Neural crest cell (in vitro differentiated cells): ENCODE measurements at places on chromosomes 2 and 18.

DNA sequence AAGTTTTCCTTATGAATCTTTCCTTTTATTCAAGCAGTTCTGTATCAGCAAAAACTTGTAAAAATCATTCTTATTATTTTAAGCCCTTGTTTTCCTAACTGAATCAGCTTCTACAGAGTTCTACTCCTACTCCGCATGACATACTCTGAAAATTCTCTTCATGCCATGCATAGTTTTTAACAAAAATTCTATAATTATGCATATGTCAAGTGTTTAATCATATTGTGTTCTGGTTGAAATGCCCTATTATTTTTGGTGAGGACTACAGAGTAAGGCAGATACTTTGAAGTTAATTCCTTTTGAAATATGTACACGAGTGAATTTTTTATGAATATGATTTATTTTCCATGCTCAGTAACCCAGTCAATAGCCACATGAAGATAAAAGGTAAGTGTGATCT, 28.8 kb downstream of the ANKRD30B start:
- no peak for DNase-seq

DNA sequence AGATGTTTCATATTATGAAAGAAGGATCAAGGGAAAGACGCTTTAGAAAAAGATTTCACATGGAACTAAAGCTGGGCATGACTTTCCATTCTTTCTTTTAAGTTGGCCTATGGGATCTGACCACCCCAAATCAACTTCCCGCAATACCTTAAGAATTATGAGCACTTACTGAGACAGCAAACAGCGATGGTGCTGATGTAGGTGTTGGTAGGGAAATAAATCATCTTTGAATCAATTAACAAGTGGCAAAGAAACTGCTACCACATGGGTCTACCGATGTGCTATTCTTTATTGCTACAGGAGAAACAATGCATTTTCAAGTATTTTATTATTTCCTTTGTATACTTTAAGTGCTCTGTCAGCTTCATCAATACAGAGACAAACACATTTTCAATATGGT, 239.6 kb downstream of the PIEZO2 start:
- no peak for DNase-seq

DNA sequence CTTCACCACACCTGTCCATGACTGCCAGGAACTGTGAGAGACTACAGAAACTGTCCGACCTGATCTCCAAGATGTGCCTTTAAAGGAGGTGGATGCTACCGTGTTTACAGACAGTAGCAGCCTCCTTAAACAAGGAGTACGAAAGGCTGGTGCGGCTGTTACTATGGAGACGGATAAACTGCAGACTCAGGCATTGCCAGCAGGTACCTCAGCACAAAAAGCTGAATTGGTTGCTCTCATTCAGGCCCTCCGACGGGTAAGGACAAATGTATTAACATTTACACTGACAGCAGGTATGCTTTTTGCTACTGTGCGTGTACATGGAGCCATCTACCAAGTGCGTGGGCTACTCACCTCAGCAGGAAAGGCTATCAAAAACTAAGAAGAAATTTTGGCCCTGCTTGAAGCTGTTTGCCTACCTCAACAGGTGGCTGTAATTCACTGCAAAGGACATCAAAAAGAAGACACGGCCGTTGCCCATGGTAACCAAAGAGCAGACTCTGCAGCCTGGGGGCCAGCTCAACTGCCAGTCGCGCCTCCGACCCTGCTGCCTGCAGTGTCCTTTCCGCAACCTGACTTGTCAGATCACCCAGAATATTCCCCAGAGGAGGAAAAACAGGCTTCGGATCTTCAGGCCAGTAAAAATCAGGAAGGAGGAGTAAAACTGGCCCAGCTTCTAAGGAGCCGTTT, 30.9 kb downstream of the SKA1 start:
- no peak for DNase-seq

GRCh38 chr2:198807131-198807530, 650.6 kb downstream of the SATB2 start:
- DNase-seq, result no peak

DNA sequence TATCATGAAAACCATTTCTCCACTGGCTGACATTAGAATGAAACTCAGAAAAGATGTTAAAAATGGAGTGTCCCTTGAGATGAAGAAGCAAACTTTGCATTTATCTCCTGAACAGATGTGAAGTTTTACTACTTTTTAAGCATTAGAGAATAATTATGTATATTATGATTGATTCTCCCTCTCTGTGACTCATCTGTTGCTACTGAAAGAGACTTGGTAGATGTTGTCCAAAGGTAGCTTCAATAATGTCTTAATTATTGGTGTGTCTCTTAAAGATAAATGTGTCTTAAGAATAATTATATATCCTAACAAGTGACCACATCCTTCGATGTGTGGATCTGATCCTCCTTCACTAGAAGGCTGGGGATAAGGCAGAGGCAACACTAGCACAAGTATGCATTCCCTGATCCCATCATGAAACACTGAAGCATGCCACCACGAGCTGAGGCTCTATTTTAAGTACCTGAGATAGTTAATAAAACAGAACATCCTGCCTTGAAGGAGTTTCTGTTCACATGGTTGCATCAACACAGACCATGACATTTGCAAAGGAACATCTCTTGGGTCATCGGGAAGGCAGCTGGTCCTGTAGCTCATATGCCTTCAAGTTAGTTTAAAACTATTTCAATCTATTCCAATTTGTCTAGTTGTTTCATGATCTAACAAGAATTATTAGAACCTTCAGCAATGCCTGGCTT, 15.5 kb downstream of the RND3 start:
- no peak for DNase-seq

DNA sequence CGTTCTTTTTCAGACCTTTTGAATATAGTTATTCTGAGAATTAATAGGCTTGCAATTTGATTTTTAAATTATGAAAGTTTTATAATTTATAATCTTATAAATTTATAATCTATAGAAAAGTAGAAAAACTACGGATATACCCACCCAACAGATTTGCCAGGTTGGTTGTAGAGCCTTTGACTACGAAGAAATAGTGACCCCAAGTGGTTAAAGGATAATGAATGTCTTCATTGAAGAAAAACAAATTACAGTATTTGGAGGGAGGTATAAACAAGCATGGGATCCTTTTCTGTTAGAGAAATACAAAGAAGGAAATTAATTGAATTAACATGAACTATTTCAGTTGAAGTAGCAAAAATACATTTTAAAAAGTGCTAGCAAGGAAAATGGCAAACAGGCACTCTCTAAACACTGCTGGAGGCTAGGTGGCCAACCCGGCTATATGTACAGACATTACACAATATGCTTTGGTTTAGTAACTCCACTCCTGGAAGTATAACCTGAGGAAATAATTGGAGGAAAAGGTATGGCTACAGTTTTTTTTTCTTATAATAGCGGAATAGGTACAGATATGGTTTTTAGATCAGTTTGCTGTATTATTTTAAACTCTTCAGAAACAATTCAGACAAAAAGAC, 110.9 kb downstream of the MIB1 start:
- no peak for DNase-seq

DNA sequence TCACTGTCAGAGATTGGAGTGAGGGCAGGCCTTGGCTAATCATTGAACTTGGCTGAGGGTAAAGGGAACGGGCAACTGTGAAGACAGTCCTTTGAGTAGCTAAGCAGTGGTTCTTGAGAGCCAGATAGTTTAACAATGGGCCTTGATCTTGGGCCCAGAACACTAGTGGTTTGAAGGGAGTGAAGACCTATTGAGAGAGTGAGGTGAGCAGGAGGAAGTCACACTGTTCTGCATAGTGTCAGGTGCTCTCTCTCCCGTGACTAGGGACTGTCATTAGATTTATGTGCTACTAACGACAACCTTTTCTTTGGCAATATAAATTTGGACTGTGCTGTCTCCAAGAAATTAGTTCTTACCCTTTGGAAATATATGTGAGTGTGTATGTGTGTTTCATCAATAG, 44.6 kb upstream of the ALMS1 start:
- DNase-seq, result no peak

GRCh38 chr2:8015848-8016600, 665.8 kb upstream of the ID2 start:
- DNase-seq, result no peak

GRCh38 chr18:10354241-10354811, 100.1 kb upstream of the APCDD1 start:
- no peak for DNase-seq

- peak; percentile 8 for DNase-seq
Observed at GRCh38 chr2:138779406-138779780, 797 bp downstream of the NXPH2 start.

DNA sequence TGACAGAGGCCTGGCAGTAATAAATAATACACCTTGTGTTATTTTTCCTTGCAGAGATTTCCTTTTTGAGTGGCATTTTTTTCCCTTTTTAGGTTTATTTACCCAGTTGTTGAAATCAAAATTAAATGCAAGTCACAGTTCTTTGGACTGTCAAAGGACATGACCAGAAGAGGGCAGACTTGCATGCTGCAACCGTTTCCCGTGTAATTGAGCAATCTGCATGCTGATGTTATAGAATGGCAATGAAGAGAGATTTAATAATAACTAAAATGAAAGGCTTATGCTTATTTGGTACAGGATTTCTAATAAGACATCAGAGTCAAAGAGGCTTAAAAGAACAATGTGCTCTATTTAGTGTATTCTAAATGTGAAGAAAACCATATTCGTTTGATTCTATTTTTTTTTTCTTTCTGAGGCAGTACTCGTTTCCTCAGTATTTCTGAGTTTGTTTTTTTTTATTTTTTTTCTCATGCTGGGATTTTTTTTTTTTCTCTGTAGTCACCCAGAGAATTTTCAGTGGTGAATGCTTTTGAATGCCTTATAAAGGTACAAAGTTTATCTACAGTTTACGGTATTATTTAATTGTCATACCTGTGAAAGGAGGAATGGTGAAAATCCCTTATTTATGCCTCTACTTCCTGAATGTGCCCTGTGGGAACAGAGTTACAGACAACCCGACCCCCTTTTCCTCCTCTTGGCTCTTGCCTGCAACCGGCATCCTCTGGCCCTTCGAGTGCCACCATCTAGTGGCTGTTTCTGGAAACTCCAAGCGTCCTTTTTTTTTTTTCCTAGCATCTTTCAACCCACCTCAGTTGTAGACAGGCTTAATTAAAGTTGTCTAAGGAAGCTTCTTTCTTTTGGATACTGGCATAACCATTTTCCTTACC, 368.5 kb downstream of the LRRTM1 start:
- peak; percentile 47 for DNase-seq

DNA sequence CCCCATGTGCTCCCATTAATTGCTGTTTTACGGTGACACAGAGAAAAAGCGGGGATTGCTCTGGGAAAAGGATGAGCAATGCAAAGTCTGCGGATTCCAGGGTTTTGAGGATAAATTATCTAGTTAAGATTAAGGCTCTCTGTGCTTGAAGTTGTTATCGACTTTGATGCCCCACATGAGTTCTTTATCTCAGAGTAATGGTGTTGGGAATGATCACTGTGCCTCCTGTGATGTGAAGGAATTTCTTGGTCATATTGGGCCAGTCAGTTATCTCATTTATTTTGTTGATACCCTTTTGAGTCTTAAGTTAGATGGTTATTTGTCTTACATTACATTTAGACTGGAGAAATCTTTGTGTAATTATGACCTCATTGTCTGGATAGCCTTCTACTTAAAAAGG, 184.6 kb upstream of the MEX3C start:
- DNase-seq, result no peak

DNA sequence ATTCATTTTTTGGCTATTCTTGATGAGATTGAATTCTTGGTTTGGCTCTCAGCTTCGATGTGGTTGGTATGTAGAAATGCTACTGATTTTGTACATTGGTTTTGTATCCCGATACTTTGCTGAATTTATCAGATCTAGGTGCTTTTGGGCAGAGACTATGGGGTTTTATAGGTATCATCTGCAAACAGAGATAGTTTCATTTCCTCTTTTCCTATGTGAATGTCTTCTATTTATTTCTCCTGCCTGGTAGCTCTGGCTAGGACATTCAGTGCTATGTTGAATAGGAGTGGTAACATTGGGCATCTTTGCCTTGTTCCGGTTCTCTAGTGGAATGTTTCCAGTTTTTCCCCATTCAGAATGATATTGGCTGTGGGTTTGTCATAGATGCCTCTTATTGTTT, 5.5 kb upstream of the TACR1 start:
- no peak for DNase-seq

DNA sequence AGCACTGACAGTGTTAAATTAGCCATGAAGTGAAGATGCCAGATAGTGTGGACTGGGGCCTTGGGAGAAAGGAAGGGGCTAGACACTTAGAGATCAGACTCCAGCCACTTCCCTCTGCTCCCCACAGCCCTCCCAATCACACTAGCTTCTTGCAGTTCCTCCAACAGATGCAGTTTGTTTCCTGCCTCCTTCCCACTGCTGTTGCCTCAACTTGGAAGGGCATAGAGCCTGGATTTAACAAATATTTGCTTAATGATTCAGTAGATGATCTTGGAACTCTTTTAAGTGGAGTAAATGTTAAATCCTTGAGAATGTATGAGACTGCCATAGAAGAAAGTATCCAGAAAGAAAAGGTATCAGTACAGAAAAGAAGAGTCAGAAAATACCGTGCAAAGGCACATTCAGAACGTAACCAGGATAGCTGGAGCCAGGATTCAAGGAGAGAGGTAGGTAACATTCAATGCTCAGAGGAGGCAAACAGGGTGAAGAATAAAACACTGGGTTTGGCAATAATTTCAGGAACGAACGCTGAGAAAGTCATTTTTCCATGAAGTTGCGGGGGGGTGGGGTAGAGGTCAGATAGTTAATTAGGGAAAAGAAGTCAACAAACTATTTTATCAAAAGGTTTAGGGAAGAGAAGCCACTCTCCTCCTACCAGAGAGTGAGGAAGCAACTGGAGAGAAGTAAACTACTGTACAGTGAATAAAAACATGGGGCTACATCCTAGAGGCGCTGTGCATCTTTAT, 1.3 kb upstream of the BZW1 start:
- no peak for DNase-seq

- DNase-seq, result no peak
Observed at GRCh38 chr18:48359626-48360025, 49.6 kb downstream of the ZBTB7C start.

- DNase-seq, result no peak
Observed at GRCh38 chr2:196444442-196444841, 195.1 kb upstream of the CCDC150 start.

DNA sequence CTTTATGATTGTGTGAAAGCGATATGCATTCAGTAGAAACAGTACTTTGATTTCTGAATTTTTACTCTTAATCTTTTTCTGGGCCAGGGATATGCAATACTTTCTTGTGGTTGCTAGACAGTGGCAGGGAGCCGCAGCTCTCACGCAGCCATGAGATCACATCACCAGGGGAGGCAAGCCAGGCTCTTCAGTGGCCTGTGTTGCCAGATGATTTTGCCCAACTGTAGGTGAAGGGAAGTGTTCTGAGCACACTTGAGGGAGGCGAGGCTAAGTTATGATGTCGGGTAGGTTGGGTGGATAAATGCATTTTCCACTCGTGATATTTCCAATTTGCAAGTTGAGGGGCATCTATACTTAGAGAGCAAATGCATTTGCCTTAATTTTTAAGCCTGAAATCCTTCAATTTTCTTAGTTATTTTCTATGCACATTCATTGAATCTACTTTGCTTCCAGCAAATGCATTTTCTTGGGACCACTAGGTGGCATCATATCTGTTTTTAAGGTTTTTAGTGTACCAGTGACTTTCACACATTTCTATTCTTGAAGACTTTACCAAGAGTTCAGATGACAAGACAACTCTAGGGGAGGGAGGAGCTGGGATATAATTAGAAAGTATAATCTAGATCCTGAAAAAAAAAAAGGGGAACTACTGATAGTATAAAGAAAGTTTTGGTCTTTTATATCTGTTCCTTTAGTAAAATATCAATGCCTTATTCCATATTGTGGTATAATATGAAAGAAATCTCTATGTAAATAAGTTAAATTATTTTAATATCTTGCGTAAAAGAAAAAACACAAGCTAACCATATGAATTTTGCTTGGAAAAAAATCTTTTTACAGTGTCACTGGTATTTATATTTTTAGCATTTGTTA, 643.3 kb downstream of the SOCS6 start:
- no peak for DNase-seq
